ENCODE measurements at places on chromosomes 5 and 9. TPM values are rescaled to one million over a fixed set of nuclear protein-coding genes. Genes with fewer than 3 reads are reported as not detected.
A peak's percentile ranks its signal among the peaks of the same experiment; 100 is the strongest.

Gene LRRC70
- 0.91 TPM for total RNA-seq

Gene EIF4E1B
- not detected for total RNA-seq

Gene FGFR4
- 5.2 TPM for total RNA-seq

Gene PHF19
- total RNA-seq: 18.9 TPM

Gene ADAMTS2
- 23.5 TPM for total RNA-seq

Gene SPEF2
- 0.96 TPM for total RNA-seq

Gene PRDM9
- not detected for total RNA-seq

DNA sequence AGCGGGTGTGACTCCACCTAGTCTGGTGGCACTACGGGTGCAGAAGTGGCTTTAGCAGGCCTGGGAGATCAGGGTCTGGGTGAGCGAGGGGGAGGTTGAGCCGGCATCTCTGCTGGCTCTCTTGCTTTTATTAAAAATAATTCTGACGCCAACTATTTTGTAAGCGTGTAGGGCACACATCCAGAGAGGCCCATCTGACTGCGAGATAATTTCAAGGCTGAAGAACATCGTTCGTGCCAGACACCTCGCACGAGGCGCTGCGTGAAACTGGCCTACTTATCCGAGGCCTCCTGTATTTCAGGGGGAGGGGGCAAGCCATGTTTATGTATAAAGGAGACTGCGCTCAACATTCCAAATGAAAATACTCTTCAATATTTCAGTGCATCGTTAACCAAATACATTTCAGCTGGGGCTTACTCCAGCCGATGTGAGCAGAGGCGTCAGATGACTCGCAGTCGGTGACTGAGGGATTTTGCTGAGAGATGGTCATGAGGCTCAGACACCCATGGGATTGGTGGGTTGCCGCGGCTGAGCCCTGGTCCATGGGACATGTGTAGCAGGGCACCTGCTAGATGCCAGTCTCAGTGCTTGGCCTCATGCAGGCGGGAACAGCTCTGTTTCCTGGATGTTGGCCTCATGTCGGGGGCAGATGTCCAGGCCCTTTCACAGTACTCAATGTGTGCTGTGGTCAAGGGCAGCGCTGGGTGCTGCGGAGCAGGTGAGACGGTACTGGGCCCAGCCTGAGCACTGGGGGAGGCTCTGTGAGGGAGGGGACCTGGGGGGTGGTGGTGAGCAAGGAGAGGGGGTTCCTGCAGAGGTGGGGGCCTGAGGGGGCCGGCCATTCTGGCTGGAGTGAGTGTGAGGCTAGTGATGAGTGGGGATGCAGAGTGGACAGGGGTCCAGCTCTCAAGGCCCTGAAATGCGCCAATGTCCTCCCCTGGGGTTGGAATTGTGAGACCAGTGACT is 201.5 kb downstream of the DAB2IP start:
- DNase-seq: no peak

- no peak for DNase-seq
Measured at GRCh38 chr9:115098226-115098965, 19.6 kb downstream of the TNC start.

DNA sequence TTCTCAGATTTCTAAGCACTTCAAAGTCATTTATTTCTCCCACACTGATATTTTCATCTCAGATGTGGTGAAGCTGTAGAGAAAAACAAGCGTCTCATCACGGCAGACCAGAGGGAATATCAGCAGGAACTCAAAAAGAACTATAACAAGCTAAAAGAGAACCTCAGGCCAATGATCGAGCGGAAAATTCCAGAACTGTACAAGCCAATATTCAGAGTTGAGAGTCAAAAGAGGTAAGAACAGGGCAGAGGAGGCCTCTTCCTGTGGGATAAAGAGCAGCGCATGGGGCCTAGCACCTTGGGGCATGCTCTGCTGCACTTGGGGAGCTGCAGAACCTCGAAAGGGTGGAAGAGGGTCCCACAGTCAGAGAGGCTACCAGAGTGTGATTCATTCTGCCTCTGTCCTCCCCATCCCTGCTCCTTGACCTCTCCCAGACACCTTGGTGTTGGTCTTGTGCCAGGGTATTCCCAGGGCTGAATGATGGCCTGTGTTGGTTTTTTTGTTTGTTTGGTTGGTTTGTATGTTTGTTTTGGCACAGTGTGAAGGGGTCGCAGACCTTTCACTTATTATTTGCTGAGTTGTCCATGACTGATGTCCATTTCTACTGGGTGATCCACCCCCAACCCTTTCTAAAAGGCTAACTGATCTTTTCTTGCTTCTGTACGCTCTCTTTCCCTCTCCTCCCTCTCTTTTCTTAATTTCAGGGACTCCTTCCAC is 248.9 kb downstream of the DOCK8 start:
- no peak for DNase-seq

GRCh38 chr5:2261004-2261703 is 378.4 kb upstream of the IRX4 start:
- DNase-seq: no peak

DNA sequence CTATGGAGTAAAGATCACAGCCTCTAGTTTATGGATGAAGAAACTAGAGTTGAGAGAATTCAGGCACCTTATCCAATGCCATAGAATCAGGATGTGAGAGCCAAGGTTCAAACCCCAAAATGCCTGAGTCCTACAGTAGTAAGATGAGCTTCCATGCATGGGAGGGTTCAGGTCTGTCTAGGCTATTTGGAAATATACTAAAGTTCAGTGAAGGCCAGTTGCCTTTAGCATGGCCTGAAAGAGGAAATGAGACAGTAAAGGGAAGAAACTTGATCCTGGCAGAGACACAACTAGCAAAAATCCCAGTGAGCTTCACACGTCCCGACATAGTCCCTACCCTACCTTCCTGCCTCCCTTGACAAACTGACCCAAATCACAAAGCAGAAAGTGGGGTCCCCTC is 317.0 kb downstream of the RASEF start:
- no peak for DNase-seq

DNA sequence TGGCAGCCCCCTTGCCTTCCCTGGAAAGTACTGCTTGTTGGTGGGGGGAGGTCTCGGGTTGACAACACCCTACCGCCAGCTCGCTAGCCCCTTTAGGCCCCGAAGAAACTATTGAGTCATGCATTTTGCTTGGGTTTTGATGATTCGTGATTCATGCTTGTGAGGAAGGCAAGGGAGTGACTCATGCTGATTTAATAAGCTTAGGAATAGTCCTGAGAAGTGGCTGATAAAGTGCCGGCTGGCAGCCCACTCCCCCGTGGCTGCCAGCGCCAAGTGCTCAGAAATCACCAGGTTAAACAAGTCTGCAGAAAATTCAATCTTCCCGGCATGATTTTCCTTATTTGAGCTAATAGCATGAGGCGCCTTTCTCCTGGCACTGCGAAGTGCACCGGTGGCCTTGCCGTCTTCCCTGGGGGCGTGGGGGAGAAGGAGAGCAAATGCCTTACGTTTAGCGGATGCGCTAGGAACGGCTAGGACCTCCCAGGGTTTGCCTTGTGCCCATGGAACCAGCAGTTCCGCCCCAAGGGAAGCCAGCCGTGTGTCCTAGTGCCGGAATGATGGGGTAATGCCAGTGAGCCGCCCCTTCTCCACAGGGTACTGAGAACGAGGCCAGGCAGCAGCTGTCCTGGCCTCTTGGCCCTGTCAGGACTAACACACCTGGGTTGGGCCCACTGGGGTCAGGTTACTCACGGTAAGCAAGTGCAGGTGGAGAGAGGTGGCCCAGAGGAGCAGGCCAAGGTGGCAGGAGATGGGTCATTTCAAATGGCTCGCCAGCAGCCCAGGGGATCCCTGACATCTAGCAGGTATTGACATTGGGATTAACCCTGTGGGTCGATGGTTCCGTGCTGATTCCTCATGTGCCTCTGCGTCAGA is 151.9 kb downstream of the MACROH2A1 start:
- no peak for DNase-seq

- DNase-seq: no peak
Measured at GRCh38 chr5:79798893-79799590, 109.4 kb downstream of the CMYA5 start.

- DNase-seq: peak; percentile 32
Measured at GRCh38 chr9:96085491-96086143, 210.1 kb downstream of the ERCC6L2 start.

- DNase-seq: no peak
Measured at GRCh38 chr5:107467137-107467932, 203.4 kb downstream of the EFNA5 start.

- peak; percentile 69 for DNase-seq
Measured at GRCh38 chr5:174323878-174324281, 278.4 kb downstream of the NSG2 start.

DNA sequence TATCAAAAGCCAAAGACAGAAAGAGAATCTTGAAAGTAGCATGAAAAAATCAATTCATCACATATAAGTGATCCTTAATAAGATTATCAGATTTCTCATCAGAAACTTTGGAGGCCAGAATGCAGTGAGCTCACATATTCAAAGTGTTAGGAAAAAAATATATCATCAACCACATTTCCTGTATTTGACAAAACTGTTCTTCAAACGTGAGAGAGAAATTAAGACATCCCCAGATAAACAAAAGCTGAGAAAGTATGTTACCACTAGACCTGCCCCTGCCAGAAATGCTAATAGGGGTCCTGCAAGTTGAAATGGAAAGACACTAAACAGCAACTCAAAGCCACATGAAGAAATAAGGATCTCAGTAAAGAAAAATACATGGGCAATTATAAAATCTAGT is 29.9 kb downstream of the HACD4 start:
- no peak for DNase-seq

GRCh38 chr5:143142596-143143435 is 260.7 kb downstream of the NR3C1 start:
- no peak for DNase-seq

- no peak for DNase-seq
Measured at GRCh38 chr5:98414938-98415337, 358.5 kb upstream of the RGMB start.

GRCh38 chr5:137054792-137055191 is 444.3 kb downstream of the SPOCK1 start:
- no peak for DNase-seq

DNA sequence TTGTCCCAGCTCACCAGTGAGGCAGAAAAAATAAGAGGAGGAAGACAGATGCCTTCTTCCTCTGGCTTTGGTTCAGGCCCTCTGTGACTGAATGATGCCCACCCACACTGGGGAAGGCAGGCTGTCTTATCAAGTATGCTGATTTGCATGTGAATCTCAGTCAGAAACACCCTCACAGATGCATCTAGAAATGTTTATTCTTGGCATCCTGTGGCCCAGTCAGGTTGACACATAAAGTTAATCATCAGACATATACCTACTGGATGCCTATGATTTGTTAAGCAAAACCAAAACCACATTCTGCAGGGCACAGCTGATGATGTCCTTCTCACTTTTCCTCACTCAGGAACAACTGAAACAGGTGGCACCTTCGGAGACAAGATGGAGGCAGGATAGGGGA is 243.4 kb upstream of the KCNN2 start:
- no peak for DNase-seq

Measured in glutamatergic neuron (in vitro differentiated cells).